ENCODE measurements at places on chromosomes 1 and 21.

- no peak for DNase-seq
- H3K4me3 ChIP-seq, result no peak overlapping the region
- peaks cover 18% of the 10 kb centered on the region for H3K4me1 ChIP-seq
These were observed 32.4 kb downstream of the KCTD3 start for GRCh38 chr1:215599418-215600074.

- H3K27ac ChIP-seq, result no peak overlapping the region
- no peak overlapping the region for H3K4me3 ChIP-seq
- H3K36me3 ChIP-seq, result no peaks in the 10 kb centered on the region
These were observed 61.8 kb downstream of the ITPKB start for GRCh38 chr1:226677027-226678020.

GRCh38 chr1:181704546-181704945 lies 221.2 kb downstream of the CACNA1E start:
- H3K4me1 ChIP-seq, result no peaks in the 10 kb centered on the region
- no peak overlapping the region for H3K4me3 ChIP-seq
- no peaks in the 10 kb centered on the region for H3K36me3 ChIP-seq
- H3K27me3 ChIP-seq, result no peaks in the 10 kb centered on the region
- no peak for DNase-seq
- H3K27ac ChIP-seq, result no peak overlapping the region

GRCh38 chr1:111253876-111254275 lies 26.4 kb downstream of the CHI3L2 start:
- H3K4me3 ChIP-seq, result no peak overlapping the region
- no peaks in the 10 kb centered on the region for H3K36me3 ChIP-seq

DNA sequence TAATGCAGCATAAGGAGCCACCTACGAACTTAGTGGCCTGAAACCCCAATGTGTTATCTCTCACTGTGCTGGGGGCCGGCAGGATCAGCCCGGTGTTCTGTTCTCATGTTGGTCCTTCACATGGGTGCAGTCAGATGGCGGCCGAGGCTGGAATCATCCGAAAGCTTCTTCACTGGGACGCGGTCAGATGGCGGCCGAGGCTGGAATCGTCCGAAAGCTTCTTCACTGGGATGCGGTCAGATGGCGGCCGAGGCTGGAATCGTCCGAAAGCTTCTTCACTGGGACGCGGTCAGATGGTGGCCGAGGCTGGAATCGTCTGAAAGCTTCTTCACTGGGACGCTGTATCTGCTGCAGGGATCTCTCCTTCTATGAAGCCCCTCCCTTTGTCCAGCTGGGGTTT lies 12.6 kb upstream of the PCBP3 start:
- H3K27me3 ChIP-seq, result peaks cover 7% of the 10 kb centered on the region
- H3K4me3 ChIP-seq, result no peak overlapping the region
- no peak overlapping the region for H3K27ac ChIP-seq
- no peaks in the 10 kb centered on the region for H3K4me1 ChIP-seq
- no peaks in the 10 kb centered on the region for H3K36me3 ChIP-seq

GRCh38 chr1:119141660-119142059 lies 1.2 kb upstream of the WARS2 start:
- peaks cover 30% of the 10 kb centered on the region for H3K4me1 ChIP-seq
- no peaks in the 10 kb centered on the region for H3K36me3 ChIP-seq
- H3K4me3 ChIP-seq, result peak overlapping the region; percentile 75

- H3K27ac ChIP-seq, result no peak overlapping the region
- DNase-seq, result no peak
- H3K36me3 ChIP-seq, result no peaks in the 10 kb centered on the region
- no peaks in the 10 kb centered on the region for H3K4me1 ChIP-seq
These were observed 20.1 kb upstream of the PDE4B start for GRCh38 chr1:65772607-65773006.

- H3K36me3 ChIP-seq, result no peaks in the 10 kb centered on the region
- no peak overlapping the region for H3K4me3 ChIP-seq
- DNase-seq, result peak; percentile 53
- H3K4me1 ChIP-seq, result peaks cover 28% of the 10 kb centered on the region
These were observed 3.0 kb downstream of the PEAR1 start for GRCh38 chr1:156896490-156897033.

GRCh38 chr1:206713070-206713469 lies 28.4 kb downstream of the MAPKAPK2 start:
- H3K36me3 ChIP-seq, result no peaks in the 10 kb centered on the region
- no peaks in the 10 kb centered on the region for H3K27me3 ChIP-seq
- no peak for DNase-seq
- no peak overlapping the region for H3K4me3 ChIP-seq
- H3K4me1 ChIP-seq, result peaks cover 65% of the 10 kb centered on the region

DNA sequence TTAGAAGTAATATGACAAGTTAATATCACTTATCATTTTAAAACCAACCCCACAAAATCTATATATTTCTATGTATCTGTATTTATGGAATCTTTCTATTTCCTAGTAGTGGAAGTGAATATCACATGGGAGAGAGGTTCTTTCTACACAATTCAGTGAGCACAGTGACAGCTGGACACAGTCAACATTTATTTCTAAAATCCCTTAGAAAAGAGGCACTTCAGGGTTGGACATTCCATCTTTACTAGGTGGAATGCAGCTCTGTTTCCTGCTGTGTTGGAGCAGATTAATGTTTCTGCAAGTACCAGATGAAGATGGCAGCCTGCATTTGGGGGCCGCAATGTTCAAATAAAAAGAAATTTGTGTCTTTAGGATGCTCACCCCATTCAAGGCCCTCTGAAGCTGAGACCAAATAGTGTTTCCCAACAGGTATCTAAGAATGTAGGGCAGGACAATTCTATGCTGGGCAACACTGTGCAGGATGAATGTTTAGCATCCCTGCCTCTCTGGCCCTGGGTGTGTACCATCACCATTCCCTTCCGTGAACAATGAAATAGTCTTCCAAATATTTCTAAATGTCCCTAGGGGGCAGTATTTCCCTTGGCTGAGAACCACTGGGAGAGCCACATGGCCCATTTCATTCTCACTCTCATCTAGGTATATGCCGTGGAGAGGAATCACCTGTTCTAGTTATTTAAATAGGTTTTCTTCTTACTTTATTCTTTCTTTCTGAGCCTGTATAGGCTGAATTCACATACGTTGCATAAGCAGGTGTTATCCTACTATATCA lies 394.8 kb downstream of the PRDM2 start:
- no peak for DNase-seq
- H3K36me3 ChIP-seq, result no peaks in the 10 kb centered on the region

DNA sequence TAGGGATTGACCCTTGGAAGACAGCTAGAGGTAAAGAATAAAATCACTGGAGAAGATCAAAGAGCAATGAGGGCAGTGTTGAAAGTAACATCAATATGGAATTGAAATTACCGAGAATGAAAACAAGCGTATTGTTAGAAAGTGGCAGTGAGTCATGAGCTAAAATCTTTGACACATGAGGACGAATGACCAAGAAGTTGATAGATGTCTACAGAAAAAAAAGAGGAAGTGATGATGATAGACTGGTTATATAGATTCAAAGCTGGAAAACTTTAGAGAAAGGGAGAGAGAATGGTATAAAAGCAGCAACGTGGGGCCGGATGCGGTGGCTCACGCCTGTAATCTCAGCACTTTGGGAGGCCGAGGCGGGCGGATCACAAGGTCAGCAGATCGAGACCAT lies 12.5 kb upstream of the DNM3 start:
- H3K27me3 ChIP-seq, result no peaks in the 10 kb centered on the region
- no peak for DNase-seq

DNA sequence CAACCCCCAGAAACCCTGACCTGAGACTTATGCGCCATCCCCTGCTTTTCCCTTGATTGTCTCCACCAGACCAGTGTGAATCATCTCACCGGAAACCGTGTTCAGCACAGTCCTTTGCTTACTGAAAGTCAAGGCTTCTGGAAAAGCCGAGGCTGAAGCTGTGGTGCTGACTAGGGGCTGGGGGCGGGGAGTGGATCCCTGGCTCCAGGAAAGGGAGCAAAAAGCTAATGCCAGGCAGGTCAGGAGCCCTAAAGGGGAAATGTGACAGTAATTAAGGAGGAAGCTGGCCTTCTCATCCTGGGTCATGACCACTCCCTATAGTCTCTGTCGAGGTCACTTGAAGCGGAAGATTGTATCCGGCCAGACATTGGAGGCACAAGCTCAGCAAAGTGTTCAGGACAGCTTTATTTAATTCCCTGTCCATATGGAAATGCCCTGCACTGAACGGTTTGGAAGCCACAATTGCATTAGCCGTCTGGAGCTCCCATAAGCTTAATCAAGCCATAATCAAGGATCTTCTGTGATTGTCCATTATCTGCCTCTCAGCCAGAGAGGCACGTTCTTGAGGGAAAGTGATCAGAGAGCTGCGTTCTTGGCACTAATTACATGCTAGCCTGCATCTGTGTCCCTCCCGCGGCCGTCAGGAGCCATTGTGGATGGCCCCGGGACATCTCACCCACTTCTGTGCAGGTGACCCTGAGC lies 403.6 kb downstream of the RRAGC start:
- no peak for DNase-seq
- no peaks in the 10 kb centered on the region for H3K4me1 ChIP-seq
- H3K27me3 ChIP-seq, result no peaks in the 10 kb centered on the region
- H3K36me3 ChIP-seq, result no peaks in the 10 kb centered on the region
- H3K27ac ChIP-seq, result no peak overlapping the region

GRCh38 chr1:42177541-42177981 lies 13.0 kb upstream of the GUCA2A start:
- peaks cover 28% of the 10 kb centered on the region for H3K36me3 ChIP-seq
- H3K27me3 ChIP-seq, result no peaks in the 10 kb centered on the region
- H3K4me1 ChIP-seq, result peaks cover 3% of the 10 kb centered on the region
- no peak overlapping the region for H3K27ac ChIP-seq

- peaks cover 4% of the 10 kb centered on the region for H3K4me1 ChIP-seq
- H3K27ac ChIP-seq, result no peak overlapping the region
- no peaks in the 10 kb centered on the region for H3K36me3 ChIP-seq
- H3K4me3 ChIP-seq, result no peak overlapping the region
- DNase-seq, result no peak
- peaks cover 2% of the 10 kb centered on the region for H3K27me3 ChIP-seq
These were observed 9.2 kb upstream of the VPS26C start for GRCh38 chr21:37276377-37276776.

- no peak overlapping the region for H3K27ac ChIP-seq
- peak; percentile 36 for DNase-seq
- H3K36me3 ChIP-seq, result no peaks in the 10 kb centered on the region
- H3K27me3 ChIP-seq, result no peaks in the 10 kb centered on the region
- 0 out of 2 replicates have a peak, but pooled peaks cover 5% of the 10 kb centered on the region for H3K4me1 ChIP-seq
These were observed 24.8 kb upstream of the ELOA start for GRCh38 chr1:23718482-23718881.

GRCh38 chr1:157495285-157495684 lies 57.0 kb downstream of the FCRL5 start:
- no peaks in the 10 kb centered on the region for H3K27me3 ChIP-seq
- H3K36me3 ChIP-seq, result no peaks in the 10 kb centered on the region
- no peak for DNase-seq
- H3K27ac ChIP-seq, result no peak overlapping the region
- H3K4me3 ChIP-seq, result no peak overlapping the region

GRCh38 chr1:44089371-44090048 lies 29.1 kb upstream of the KLF17 start:
- H3K27me3 ChIP-seq, result no peaks in the 10 kb centered on the region
- no peaks in the 10 kb centered on the region for H3K36me3 ChIP-seq
- peaks cover 11% of the 10 kb centered on the region for H3K4me1 ChIP-seq

DNA sequence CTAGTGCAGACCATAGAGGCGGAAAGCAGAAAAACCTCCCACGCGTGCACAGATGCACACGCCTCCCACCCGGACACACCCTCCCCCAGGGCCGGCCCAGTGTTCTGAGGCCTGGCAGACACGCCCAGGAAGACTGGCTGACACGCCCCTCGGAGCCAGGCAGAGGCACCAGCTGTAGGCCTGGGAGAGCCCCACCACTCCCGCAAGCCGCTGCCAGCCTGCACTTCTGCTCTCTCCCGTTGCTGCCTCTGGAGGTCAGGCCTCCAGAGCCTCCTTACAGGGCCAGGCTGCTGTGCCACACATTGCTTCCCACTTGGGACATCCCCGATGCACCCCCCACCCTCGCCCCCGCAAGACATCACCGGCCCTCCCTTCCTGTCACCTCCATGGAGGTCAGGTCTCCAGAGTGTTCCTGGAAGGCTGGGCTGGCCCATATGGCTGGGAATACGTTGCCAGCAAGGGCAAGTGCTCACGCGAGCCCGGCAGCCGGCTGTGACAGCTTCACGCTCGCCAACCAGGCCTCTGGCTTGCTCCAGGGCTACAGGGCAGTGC lies 40.4 kb downstream of the CASZ1 start:
- DNase-seq, result no peak
- H3K4me1 ChIP-seq, result peaks cover 24% of the 10 kb centered on the region
- H3K27ac ChIP-seq, result no peak overlapping the region
- H3K4me3 ChIP-seq, result no peak overlapping the region

- H3K4me1 ChIP-seq, result peaks cover 10% of the 10 kb centered on the region
- no peak overlapping the region for H3K27ac ChIP-seq
- no peaks in the 10 kb centered on the region for H3K36me3 ChIP-seq
These were observed 28.4 kb upstream of the C1orf159 start for GRCh38 chr1:1144122-1144842.

- no peak overlapping the region for H3K27ac ChIP-seq
- DNase-seq, result no peak
- H3K4me3 ChIP-seq, result no peak overlapping the region
These were observed 301.2 kb downstream of the DUSP10 start for GRCh38 chr1:221440658-221441057.

DNA sequence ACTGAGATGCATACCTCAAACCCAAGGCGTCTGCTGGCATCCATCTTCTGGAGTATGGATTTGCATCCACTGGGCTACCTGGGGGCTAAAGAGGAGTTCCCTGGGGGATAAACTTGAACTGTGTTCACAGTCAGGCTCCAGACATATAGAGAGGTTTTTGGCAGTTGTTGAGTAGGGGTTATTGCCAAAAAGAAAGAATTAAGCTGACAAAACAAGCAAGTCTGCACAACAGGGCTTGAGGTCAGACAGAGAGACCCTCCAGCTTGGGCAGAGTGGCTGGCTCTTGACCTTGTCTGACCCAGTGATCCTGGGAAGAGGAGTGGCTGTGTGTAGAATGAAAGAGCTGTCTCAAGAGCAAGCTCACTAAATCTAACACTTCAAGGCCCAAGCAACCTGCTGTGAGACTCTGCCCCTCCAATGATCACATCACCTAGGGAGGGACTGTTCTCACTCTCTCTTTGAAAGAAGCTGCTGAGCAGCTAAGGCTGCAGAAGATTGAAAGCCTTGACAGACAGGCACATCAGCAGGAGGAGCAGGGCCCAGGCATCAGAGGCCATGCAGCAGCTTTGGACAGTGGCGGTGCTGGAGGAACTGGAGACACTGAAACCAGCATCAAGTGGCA lies 61.5 kb downstream of the SYT2 start:
- no peak overlapping the region for H3K4me3 ChIP-seq
- H3K27me3 ChIP-seq, result peaks cover 6% of the 10 kb centered on the region
- no peak for DNase-seq
- H3K36me3 ChIP-seq, result no peaks in the 10 kb centered on the region

- no peak overlapping the region for H3K4me3 ChIP-seq
- H3K27me3 ChIP-seq, result 0 out of 2 replicates have a peak, but pooled peaks cover 1% of the 10 kb centered on the region
- DNase-seq, result no peak
- H3K27ac ChIP-seq, result no peak overlapping the region
- peaks cover 99% of the 10 kb centered on the region for H3K4me1 ChIP-seq
- H3K36me3 ChIP-seq, result no peaks in the 10 kb centered on the region
These were observed 2.1 kb downstream of the MYOM3 start for GRCh38 chr1:24109686-24110475.

- DNase-seq, result no peak
- no peaks in the 10 kb centered on the region for H3K36me3 ChIP-seq
- no peaks in the 10 kb centered on the region for H3K27me3 ChIP-seq
- H3K4me1 ChIP-seq, result peaks cover 24% of the 10 kb centered on the region
- H3K4me3 ChIP-seq, result no peak overlapping the region
These were observed 19.3 kb downstream of the QSOX1 start for GRCh38 chr1:180173952-180174351.
